ENCODE measurements at places on chromosomes 4 and X.

DNA sequence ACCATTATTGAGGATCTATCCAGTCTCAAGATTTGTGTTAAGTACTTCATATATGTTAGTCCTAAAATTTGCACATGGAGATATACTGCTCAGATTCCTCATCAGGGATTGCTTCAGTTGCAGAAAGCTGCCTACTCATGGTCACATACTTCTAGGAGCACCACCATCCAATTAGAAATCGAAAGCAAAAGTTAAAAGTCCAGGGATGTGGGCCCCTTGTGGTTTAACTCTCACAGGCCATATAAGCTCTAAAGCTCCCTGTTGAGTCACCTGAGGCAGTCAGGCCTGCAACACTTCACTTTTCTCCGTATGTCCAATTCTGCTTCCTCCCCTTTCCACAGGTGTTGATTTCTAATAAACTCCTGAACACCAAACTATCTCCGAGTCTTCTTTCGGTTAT, 84.2 kb downstream of the CNOT6L start:
- peak; percentile 50 for DNase-seq

DNA sequence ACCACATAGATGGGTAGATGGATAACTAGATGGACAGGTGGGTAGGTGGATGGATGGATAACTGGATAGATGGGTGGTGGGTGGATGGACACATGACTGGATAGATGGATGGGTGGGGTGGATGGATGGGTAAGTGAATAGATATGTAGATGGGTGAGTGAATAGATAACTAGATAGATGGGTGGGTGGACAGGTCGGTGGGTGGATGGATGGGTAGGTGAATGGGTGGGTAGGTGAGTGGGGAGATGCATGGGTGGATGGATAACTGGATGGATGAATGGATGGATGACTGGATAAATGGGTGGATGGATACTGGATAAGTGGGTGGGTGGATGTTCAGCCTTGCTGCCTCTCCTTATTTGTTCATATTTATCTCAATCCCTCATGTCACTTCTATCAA, 52.1 kb upstream of the MTNR1A start:
- no peak for DNase-seq

GRCh38 chrX:1222531-1223241, 10.2 kb upstream of the CRLF2 start:
- peak; percentile 78 for DNase-seq

DNA sequence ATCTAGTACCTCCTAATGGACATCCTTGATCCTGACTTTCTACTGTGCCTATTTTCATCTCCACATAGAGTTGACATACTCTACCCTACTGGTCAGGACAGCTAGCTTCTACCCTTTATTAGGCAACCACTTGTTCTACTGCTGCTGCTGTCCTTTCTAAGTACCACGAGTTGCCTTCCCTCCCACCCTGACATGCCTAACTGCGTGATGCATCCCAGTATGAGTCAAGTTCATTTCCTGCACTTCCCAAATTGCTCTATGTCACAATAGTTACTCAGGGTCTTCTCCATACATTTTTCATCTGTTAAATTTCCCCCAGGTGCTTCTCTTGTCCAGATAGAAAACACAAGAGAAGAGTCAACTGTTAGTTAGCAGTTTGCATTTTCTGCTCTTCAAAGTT, 133.4 kb downstream of the TBC1D19 start:
- DNase-seq = peak; percentile 0

- DNase-seq = no peak
These were observed 63.9 kb upstream of the ZNF81 start for GRCh38 chrX:47772764-47773163.

- DNase-seq = no peak
These were observed 87.5 kb downstream of the PPP3CA start for GRCh38 chr4:101259876-101260275.

DNA sequence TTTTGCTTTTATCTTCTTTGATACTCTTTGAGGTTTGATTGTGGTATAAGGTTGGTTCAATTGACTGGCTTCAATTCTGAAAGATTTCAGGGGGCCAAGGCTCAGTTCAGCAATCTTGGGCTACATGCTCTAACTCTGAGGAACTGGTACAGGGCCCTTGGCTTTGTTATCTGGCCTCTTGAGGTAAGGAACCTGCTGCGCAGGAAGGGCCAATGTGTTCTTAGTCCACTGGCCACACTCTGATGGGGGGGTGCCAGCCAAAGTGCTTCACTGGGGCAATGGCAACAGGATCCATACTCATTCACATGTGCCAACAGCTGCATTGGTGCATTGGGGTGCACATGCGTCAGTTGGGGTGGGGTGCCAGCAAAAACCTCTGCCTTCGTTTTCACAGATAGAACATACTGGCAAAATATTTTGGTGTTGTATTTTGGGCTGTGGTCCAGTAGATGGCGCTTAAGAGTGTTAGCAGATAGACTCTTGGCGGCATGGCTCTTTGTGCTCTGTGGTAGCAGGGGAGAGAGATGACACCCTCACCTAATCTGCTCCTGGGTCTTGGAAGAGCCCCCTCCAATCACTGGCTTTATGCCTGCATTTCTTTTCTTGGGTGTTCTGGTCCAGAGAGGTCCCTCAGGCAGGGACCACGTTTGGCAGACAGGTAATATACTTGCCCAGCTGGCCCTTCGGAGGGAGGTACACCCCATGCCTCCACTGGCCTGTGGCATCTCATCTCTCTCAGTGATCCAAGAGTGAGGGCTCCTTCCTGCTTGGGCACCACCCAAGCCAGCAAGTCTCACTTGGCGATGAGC, 42.9 kb downstream of the NDST3 start:
- DNase-seq = peak; percentile 0

- no peak for DNase-seq
These were observed 60.2 kb downstream of the MAOB start for GRCh38 chrX:43822014-43822413.

- DNase-seq = peak; percentile 63
These were observed 37.8 kb upstream of the SLC9A7 start for GRCh38 chrX:46796574-46797191.

All from SW480 (cell line).